Immature natural killer cell (primary cell): ENCODE measurements at places on chromosomes 11 and 22. TPM values are rescaled to one million over a fixed set of nuclear protein-coding genes. Genes with fewer than 3 reads are reported as not detected.

DNA sequence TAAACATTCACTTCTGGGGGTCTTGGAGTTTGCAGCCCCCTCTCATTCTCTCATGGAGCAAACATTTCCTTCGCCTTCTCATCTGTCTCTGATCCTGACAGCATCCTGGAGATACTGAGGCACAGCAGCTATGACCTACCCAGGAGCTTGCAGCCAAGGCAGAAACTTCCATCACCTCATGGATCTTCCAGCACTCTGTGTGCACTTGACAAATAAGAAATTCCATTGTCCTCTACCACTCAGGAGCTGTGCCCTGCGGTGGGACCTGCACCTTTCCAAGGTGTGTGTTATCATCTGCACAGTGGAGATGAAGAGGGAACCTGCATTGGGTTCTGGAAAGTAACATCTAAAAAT is 49.1 kb downstream of the GGTLC2 start:
- no peak for DNase-seq

GRCh38 chr11:15830741-15831428 is 525.5 kb downstream of the SOX6 start:
- no peak for DNase-seq

GRCh38 chr11:72317982-72318381 is 74.0 kb upstream of the PHOX2A start:
- DNase-seq: no peak

The C11orf16 gene
- not detected for polyA plus RNA-seq

The OR8G5 gene
- not detected for polyA plus RNA-seq

- DNase-seq: no peak
Measured at GRCh38 chr11:129584316-129584715, 208.7 kb downstream of the BARX2 start.

DNA sequence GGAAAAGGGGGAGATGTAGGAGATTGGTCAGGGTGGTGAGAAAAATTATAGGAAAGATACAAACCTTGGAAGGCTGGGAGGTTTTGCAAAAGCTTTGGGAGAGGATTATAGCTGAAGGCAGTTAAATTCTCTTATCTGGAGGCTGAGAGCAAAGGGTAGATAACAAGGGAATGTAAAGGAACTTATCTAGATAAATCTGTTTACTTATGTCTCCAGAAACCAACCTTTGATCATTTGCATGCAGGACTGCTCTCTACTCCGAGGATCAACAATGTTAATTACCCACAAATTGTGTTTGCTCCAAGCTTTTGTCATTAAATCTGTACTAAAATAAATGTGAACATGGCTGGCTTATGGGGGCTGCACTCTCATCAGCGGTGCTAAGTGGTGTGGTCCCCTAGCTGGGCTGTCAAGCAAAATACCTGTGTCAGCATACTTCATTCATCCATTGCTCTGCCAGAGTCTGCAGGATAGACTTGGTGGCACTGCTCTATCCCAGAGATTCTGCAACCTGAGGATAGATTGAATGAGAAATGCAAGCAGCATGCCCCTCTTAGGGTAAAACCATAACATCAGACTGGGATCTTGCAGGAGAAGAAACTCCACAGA is 1599.2 kb upstream of the TENM4 start:
- no peak for DNase-seq

GRCh38 chr11:98495016-98495415 is 525.7 kb upstream of the CNTN5 start:
- no peak for DNase-seq

DNA sequence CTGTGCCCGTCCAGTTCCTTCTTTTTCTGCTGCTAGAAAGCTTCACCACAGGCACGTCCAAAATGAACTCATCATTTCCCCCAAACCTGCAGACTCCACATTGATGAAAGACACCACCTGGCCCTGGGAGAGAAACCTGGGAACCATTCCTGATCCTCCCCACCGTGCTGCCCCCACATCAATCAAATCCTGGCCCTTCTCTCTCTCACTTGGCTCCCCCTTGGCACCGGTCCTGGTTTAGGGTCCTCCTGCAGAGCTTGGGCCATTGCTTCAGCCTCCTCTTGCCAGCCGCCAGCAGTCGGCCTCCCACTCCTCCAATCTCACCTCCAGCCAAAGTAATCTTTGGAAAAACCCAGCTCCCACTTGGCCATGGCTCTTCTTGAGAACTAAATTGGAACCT is 38.5 kb downstream of the RIBC2 start:
- no peak for DNase-seq

The KRTAP5-11 gene
- polyA plus RNA-seq: not detected

The OR9Q1 gene
- polyA plus RNA-seq: not detected

The OR5AN1 gene
- not detected for polyA plus RNA-seq

DNA sequence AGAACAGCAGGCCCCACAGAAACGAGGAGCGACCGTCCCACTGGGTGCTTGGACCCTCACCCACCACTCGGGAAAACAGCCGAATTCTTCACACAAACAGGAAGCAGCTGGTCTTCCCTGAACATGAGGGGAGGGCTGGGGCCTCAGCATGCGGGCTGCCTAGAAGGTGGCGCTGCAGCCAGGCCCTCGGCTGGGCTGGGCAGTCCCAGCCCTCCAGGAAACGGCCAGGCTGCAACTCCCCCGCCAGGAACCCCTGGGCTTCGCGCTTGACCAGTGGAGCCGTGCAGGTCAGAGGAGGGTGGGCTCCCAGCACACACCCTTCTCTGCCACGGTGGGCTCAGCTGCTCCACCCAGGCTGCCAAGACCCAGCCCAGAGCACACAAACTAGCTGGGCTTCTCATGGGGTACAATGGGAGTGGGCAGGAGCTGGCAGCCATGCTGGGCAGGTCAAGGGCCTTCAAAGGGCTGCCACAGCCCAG is 29.6 kb downstream of the IGF2 start:
- no peak for DNase-seq

GRCh38 chr11:33802194-33802950 is 28.1 kb upstream of the FBXO3 start:
- DNase-seq: no peak

The GGTLC3 gene
- polyA plus RNA-seq: not detected

The OR2AG2 gene
- polyA plus RNA-seq: not detected

The H19 gene
- polyA plus RNA-seq: not detected

GRCh38 chr11:75627906-75628668 is 40.8 kb downstream of the MAP6 start:
- DNase-seq: no peak

DNA sequence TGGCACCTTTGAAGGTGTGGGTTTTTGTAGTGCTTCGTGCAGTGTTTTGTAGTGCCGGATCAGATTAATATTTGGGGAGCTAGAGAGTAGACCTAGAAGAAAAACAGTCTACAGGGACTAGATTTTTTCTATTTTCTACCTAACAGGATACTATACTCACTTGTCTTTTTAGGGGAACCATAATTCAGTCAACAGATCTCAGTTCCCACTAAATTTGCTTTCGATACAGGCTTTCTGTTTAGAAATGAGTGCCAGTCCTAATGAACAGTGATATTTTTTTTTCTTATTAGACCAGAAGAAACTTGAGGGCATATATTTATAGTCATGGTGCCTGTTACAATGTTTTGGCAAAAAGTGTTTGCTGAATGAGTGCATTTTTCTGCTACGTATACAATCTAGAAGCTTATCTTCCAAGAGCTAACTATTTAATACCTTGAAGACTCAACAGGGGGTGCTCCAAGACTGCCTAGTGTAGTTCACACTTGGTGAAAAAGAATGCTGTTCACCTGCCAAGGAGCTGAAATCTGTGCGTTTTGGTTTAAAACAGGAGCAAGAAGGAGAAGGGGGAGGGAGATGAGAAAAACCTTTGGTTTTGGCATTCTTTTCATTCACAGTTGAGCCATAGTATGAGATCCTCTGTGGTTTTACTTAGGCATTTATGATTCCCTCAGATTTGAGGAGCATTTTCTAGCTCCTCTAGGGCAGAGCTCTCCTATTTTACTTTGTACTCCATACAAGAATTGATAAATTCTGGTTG is 44.9 kb upstream of the VSTM5 start:
- DNase-seq: peak; percentile 2

The VPS51 gene
- polyA plus RNA-seq: 87.7 TPM
